Psoas muscle (tissue), 8 donors: ENCODE measurements at places on chromosomes 6 and 20. TPM values are rescaled to one million over a fixed set of nuclear protein-coding genes. Genes with fewer than 3 reads are reported as not detected.

DNA sequence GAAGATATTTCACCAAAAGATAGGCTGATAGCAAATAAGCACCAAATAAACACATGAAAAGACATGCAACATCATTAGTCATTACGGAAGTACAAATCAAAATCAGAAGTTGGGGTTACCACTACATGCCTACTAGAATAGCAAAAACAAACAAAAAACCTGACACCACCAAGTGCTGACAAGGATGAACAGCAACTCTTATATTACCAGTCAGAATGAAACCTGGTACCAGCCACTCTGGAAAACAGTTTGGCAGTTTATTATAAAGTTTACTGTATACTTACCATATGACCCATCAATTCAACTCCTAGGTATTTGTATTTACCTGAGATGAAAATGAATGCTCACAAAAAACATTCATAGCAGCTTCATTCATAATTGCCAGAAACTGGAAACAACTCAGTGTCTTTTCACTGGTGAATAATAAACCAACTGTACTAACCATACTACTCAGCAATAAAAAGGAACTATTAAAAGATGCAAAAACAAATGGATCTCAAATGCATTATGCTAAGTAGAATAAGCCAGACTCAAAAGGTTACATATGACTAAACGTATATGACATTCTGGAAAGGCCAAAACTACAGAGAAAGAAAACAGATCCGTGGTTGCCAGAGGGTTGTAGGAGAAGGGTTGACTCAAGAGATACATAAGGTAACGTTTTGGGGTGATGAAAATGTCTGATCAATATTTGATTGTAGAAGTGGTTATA, 33.0 kb downstream of the NUP153 start:
- DNase-seq = no peak

DNA sequence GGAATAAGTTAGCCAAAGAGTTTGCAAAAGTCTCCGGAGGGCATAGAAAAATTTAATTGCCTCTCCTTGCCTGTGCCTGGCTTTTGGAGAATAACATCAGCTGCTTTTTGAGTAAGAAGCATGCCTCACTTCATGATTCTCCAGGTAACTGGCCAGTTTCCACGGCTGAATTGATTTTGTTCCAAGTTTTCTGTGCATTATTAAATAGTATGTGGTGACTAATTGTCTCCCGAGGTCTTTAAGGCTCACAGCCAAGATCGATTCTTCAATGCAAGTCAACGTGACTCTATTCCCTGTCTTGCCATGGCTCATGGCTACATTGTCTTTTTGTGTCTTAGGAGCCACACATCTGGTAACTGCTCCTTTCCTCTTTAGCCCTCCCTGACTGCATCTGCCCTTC, 54.2 kb downstream of the CNR1 start:
- DNase-seq = no peak

DNA sequence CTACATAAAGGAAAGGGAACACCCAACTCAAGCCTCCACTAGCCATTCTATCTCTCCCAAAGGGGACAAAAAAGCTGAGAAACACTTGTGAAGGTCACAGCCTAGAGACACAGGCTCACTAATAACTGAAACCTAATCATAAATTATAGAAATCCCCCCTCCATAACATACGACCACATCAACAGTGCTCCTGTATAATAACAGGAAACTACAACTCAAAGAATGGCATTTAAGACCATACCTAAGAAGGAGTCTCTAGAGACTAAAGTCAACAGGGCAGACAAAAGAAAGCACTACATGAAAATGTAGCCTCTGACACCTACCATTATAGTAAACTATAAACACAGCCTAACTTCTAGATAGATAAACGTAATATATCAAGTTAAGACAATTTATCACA, 82.7 kb downstream of the THEMIS start:
- no peak for DNase-seq

DNA sequence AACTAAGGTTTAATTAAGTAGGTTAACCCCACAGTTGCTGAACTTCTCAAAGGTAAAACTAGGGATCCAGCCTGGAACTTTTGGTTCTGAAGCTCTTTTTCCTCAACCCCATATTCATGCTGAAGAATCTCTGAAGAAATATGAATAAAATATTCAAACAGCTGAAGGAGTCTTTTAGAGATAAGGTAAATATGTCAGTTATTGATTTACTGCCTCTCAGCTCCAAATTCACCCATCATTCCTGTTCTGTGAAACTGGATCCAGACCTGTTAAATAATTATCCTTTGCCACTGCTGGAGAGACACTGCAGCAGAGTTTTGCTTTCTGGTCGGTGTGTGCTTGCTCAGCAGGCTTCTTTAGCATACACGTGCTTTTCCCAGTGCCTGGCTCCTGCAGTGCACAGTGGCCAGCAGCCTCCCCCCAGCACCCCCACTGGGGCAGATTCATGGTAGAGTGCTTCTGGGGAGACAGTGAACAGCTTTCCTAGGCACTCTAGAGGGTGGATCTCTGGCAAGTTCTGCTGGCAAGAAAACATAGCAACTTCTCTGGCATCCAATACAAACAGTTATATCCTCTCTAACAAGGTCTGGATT, 62.0 kb upstream of the BCLAF1 start:
- no peak for DNase-seq

DNA sequence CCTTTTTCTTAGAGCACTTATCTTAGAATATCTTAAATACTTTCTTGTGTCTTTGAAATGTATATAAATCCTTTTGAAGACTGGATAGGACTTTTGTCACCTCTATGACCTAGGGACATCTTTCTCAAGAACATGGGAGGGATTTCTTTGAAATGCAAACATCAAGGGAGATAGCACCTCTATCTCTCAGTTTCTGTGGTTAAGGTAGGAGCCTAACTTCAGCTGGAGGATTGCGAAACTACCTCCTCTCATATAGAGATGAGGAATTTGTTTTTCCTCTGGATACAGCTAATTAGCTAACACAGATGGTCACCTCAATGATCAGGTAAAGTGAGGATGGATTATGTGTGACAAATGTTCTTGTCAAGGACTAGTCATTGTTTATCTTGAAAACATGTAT, 631.3 kb upstream of the IMPG1 start:
- DNase-seq = no peak

GRCh38 chr20:20276811-20277530, 90.9 kb upstream of the INSM1 start:
- DNase-seq = no peak

- no peak for DNase-seq
Measured at GRCh38 chr6:44353336-44353735, 10.9 kb downstream of the SPATS1 start.

GRCh38 chr6:85923013-85923430, 280.3 kb upstream of the SYNCRIP start:
- DNase-seq = no peak

GRCh38 chr6:11700118-11700718, 78.4 kb downstream of the ADTRP start:
- no peak for DNase-seq

DNA sequence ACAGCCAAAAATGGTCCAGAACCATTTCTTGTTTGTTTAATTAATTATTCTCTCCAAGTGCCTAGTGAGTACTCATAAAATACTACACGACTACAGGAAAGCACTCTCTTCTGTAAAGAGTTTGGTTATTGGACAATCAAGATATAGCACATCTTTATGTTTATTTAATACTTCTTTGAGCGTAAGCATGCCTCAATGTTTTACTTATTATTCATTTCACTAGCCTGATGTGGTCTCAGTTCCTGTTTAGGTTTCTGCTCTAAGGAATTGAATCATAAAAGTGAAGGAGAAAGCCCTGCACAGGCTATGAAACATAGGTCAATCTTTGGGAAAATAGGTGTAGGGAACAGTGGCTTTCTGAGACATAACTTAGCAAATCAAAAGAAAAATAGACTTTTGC, 45.9 kb upstream of the AIG1 start:
- DNase-seq = no peak

DNA sequence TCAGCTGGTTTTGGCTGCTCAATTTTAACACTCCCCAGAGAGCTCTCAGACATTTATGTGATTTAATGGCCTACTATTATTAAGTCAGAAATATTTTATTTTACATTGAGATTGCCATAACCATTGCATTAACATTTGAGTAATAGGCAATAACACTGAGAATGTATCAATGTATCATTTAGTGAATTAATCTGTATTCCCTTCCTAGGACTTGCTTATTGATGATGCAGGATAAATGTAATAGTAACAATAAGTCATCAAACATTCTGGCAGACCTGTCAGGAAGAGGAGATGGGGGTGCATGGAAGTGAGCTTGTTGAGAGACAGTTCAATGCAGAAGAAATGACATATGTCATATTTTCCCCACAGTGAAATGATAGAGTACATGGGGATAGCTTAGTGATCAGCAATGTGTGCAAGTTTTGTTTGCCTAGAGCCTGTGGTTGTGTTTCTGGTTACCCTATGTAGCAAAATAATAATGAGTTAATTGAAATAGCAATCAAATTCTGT, 458.9 kb downstream of the EYS start:
- no peak for DNase-seq

- no peak for DNase-seq
Measured at GRCh38 chr6:66558189-66558588, 851.2 kb upstream of the EYS start.

DNA sequence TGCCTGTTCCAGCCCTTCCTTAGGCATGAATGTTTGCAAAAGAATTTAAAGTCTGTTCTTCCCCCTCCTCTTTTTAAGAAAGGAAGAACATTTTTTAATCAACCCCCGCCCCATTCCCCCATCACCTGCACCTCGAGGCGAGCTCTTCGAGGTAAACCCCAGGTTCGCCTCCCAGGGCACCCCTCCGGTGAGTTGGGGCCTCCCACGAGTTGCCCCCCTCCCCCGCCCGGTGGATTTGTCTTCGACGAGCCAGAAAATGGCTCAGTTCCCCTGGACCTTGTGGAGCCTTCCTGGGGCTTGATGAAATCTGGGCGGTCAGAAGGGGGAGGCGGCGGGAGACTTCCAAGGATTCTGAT, 256 bp upstream of the OVOL2 start:
- DNase-seq = no peak

DNA sequence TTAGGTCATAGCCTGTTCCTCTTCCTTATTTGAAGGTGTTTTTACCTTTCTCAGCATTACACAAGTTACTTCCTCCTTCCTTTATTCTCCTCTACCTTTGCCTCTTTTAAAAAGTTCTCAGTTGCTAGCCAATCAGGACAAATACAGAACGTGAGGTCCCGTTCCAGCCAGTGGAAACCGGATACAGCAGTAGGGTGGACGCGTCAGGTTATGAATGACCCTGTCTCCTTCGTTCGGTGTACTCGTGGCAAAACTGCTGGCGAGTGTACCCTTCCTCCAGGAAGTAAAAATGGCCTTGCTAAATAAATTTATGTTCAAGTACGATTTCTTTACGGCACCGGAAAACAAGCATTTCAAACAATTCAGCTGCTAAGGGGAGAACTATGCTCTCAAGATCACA, 77.0 kb upstream of the MLN start:
- DNase-seq = no peak

DNA sequence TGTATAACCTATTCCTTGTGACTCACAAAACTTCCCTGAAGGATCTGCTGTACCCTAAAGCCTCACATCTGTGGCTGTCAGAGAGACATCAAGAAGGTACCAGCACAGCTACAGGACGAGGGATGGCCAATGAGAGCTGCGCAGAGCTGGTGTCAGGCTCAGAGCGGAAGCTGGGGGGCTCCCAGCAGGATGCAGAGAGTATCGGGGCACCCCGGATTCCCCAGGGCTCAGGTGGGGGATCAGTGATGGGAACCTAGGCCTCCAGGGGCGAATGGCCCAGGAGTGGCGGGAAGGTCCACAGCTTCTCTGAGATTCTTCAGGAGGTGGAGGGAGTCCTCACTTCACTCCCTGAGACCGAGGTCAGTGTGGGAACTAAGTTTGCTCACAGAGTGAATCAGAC, 30.9 kb upstream of the SMOC2 start:
- no peak for DNase-seq

GRCh38 chr6:170480050-170480692, 72.9 kb downstream of the PSMB1 start:
- DNase-seq = no peak

- no peak for DNase-seq
Measured at GRCh38 chr6:55898342-55898741, 23.0 kb upstream of the BMP5 start.

GRCh38 chr20:51938559-51939258, 136.4 kb upstream of the SALL4 start:
- no peak for DNase-seq

- DNase-seq = no peak
Measured at GRCh38 chr20:18188434-18188833, 50.8 kb downstream of the KAT14 start.

GRCh38 chr20:62706857-62707256, 1.8 kb upstream of the NTSR1 start:
- DNase-seq = no peak

DNA sequence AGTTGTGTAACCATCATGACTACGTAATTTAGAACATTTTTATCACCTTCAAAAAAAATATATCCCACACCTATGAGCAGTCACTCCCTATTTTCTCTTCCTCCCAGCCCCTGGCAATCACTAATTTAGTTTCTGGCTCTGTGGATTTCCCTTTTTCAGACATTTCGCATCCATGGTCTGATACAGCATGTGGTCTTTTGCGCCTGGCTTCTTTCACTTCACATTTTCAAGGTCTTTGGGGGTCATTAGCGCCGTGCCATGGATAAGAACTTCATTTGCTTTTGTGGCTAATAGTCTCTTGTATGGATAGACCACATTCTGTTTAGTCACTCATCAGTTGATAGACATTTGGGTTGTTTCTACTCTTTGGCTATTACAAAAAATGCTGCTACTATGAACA, 44.9 kb upstream of the DUSP22 start:
- no peak for DNase-seq

- no peak for DNase-seq
Measured at GRCh38 chr6:113847447-113847846, 9.7 kb upstream of the MARCKS start.

DNA sequence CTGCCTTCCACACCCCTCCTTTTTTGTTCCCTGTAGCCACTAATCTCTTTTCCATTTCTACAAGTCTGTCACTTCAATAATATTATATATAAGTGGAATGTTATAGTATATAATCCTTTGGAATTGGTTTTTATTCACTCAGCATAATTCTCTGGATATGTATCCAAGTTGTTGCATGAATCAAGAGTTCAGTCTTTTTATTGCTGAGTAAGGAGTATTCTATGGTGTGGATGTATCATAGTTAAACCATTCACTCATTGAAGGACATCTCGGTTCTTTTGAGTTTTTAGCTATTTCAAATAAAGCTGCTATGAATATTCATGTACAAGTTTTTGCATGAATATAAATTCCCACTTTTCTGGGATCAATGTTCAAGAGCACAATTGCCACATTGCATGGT, 69.5 kb upstream of the TASP1 start:
- DNase-seq = no peak

- DNase-seq = no peak
Measured at GRCh38 chr20:21510414-21511384, 3.2 kb downstream of the NKX2-2 start.

- no peak for DNase-seq
Measured at GRCh38 chr6:447381-448165, 56.0 kb downstream of the IRF4 start.

- DNase-seq = no peak
Measured at GRCh38 chr6:44278315-44278714, 8.1 kb downstream of the TMEM151B start.

SYCP2 gene
- polyA plus RNA-seq = 0.29 TPM

GINS1 gene
- 0.31 TPM for polyA plus RNA-seq

TAP2 gene
- 16.6 TPM for polyA plus RNA-seq

HDGFL1 gene
- polyA plus RNA-seq = not detected

PBOV1 gene
- not detected for polyA plus RNA-seq

ZNF311 gene
- not detected for polyA plus RNA-seq

HLA-DPB1 gene
- 11.1 TPM for polyA plus RNA-seq

RAET1L gene
- 0.07 TPM for polyA plus RNA-seq

OPN5 gene
- 0.09 TPM for polyA plus RNA-seq

ZNF343 gene
- polyA plus RNA-seq = 13.1 TPM

FAM184A gene
- 0.39 TPM for polyA plus RNA-seq
